Activated CD4-positive, alpha-beta T cell treated with anti-CD3 and anti-CD28 coated beads, Interleukin-2, amount 50 U/mL, for 1 hour (primary cell): ENCODE measurements at places on chromosomes 4 and X.

DNA sequence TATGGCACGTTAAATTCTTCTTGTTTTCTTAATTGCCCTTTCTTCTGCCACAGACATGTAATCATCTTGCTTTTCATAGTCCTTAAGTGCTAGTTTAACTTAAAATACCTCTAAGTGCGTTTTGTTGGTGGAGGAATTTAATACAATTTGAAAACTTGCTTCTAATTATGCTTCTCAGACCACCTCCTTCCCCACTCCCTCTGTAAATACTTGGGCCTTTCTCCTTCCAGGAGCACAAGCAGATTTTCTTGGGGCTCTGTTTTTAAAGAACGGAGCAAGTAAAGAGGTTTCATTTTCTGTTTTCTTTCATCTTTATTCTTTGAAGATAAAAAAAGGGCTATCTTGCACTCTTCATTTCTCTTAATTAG, 559 bp upstream of the PCDH18 start:
- DNase-seq: no peak

DNA sequence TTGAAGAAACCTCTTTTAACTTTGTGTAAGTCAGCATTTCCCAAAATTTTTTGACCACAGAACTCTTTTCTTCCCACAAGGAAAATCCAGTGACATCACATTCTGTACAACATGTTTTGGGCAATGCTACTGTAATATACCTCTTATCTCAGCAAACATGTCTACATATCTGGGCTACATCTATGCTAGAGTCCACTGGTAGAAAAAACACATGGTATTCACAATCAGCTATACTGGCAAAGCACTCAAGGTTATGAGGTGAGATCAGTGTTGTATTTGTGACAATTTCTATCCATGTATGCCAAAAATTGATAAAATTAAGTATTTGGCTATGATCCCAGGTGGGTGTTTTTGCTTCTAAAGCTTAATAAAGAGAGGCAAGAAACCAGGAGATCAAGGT, 98.0 kb downstream of the ATP11C start:
- no peak for DNase-seq

DNA sequence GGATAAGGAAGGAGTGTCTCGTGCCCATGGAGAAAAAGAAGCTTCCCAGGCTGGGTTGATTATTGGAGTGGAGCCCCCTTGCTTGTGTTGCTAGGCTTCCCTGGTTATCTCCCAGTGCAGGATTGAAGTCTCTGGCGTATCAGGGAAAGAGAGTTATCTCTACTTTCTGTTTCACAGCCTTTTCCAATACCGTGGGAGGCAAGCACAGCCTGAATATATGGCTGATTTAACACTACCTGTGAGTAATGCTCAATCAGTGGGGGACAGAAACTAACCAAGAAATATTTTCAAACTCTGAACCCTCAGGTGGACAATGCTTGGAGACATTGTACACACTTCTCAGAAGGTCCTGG, 65.2 kb downstream of the SERPINA7 start:
- DNase-seq: no peak

- no peak for DNase-seq
Measured at GRCh38 chrX:140799216-140799615, 89.7 kb downstream of the LINC00632 start.

DNA sequence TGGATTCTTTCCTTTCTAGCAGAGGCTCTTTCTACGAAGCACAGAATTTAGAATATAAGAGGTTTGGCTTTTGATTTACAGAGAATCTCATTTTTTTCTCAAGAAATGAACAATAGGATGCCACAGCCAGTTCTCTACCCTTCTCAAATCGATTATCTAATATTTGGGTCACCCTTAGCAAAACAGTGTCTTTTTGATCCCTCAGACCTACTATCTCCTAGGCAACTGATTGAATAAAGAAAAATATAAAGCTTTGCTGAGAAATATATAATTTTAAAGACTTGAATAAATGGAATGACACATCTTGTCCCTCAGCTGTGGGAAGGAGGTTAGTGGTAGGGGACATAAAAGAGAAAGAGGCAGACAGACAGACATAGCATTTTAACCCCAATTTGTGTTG, 153.3 kb downstream of the SH3KBP1 start:
- DNase-seq: no peak

DNA sequence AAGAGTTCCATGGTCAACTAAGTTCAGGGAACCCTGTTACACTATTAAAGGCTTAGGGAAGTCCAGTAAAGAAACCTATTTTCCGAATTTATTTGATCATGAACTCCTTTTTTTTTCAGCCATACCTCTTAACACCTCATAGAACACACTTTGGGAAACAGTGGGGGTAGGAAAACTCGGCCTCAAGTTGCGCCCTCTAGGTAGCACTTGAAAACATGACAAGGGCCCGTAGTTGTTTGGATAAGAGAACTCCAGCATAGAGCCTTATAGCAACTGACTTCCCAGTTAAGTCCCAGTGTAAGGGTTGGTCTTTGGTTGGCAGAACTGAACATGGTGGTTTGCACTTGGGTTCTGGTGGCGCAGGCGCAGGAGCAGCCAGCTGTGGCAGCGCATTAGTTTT, 14.4 kb downstream of the OGT start:
- DNase-seq: no peak

- DNase-seq: no peak
Measured at GRCh38 chr4:144712775-144713174, 66.8 kb downstream of the HHIP start.

GRCh38 chrX:123851079-123851478, 8.8 kb upstream of the XIAP start:
- DNase-seq: no peak

DNA sequence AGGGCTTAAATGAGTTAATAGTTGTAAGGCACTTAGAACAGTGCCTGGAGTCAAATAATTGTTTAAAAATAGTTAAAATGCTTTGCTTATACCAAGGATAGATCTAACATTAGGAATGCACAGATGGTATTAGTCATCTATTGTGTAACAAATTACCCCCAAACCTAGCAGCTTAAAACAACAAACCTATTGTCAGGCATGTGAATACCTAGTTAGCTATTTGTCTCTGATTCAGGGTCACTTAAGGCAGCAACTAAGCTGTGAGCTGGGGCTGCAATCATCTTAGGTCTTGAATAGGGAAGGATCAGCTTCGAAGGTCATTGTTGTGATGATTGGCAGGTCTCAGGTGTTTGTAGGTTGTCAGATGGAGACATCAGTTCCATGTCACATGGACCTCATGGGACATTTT, 42.4 kb upstream of the AGA start:
- no peak for DNase-seq

DNA sequence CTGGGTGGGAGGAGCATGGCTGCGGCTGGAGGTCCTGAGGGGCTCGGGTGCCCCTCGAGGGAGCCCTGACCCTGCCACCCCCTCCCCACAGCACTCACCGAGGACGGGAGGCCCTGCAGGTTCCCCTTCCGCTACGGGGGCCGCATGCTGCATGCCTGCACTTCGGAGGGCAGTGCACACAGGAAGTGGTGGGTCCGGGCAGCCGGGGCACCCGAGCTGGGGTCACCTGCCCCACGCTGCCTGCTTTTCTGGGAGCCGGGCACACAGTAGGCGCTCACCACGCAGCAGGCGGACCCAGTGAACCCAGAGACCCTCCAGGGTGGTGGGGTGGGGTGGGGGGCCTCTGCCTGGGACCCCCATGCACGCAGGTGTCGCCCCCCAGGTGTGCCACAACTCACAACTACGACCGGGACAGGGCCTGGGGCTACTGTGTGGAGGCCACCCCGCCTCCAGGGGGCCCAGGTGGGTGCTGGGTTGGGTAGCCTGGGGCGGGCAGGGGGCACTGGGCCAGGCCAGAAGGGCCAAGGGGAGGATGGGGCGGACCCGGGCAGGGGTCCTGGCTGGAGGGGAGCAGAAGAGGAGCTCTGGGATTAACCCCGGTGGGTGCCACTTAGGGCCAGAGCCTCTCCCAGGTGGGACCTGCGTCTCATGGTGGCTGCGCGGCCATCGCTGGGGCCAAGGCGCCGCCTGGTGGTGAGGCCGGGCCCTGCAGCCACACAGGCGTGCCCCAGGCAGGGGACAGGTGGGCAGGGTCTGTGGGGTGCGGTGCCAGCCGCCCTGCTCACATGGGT, 1.4 kb downstream of the HGFAC start:
- DNase-seq: peak; percentile 66

DNA sequence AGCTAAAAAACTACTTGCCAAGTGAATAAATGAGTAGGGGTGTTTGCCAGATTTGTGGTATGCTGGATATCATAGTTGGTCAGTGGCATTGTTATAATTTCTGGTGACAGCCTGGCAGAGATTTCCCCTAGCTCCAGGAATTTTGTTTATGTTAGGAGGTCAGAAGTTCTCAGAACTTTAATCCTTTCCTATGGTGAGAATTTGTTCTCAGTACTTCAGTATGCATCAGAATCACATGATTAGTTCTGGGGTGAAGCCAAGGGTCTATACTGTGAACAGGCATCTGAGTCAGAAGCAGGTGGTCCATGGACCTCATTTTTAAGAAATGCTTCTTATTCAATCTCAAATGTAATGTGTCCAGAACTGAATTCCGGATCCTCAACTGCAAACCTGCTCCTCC, 10.5 kb downstream of the RASSF6 start:
- no peak for DNase-seq
